ENCODE measurements at places on chromosomes 1 and 21.

GRCh38 chr1:21383785-21384401 is 56.0 kb upstream of the NBPF3 start:
- no peak for DNase-seq

GRCh38 chr1:213724640-213725536 is 262.9 kb upstream of the PROX1 start:
- no peak for DNase-seq

GRCh38 chr1:22218618-22219250 is 75.8 kb upstream of the WNT4 start:
- DNase-seq = no peak

GRCh38 chr1:97271916-97272788 is 550.6 kb downstream of the PTBP2 start:
- DNase-seq = no peak

- peak; percentile 85 for DNase-seq
These were observed 86.1 kb downstream of the FASLG start for GRCh38 chr1:172745014-172745413.

DNA sequence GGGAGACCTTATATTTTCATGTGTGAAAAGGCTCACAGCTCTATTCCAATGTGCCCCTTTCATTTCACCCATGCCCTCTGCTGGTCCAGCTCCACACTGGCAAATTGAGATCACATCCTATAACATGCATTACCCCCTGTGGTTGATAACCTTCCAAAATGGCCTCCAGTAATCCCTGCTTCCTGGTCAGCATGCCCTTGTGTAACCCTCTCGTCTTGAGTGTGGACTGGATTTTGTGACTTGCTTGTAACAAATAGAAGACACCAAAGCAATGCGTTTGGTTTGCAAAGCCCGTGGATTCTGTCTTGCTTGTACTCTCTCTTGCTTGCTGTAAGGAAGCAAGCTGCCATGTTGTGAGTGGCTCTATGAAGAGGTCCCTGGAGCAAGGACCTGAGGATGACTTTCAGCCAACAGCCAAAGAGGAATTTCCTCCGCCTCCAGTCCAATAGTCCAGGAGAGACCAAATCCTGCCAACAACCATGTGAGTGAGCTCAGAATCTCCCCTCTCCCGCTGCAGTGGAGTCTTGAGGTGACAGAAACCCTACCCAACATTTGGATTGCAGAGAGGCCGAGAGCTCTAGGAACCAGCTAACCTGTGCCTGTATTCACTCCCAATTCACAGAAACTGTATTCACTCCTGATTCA is 17.4 kb downstream of the KCNA10 start:
- DNase-seq = no peak

DNA sequence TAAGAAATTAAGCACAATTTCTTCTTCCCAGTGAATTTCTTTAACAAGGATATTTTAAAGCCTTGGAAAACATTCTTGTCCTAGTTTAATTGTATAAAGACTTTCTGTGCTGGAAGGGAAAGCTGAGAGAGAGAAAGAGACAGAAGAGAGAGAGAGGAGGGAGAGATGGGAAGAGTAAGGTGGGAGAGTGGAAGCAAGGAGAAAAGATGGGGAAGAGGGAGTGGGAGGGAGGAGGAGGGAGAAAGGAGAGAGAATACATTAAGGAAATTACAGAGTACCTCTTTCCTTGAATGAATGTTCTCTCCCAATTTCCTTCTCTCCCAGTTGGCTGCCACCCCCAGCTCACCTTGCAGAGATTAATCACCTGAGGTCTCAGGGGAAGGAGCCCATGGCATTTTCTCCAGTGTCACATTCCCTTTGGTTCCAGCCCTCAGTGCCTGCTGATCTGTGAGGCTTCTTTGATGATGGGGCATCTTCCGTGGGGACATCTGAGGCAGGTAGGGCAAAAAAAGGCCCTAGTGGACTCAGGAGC is 32.4 kb upstream of the KCNA10 start:
- no peak for DNase-seq
